Pancreas (tissue), 10 donors: ENCODE measurements at places on chromosomes 6 and 20.

- DNase-seq, result peak; percentile 55
Measured at GRCh38 chr6:167093922-167094432, 28.9 kb upstream of the CCR6 start.

DNA sequence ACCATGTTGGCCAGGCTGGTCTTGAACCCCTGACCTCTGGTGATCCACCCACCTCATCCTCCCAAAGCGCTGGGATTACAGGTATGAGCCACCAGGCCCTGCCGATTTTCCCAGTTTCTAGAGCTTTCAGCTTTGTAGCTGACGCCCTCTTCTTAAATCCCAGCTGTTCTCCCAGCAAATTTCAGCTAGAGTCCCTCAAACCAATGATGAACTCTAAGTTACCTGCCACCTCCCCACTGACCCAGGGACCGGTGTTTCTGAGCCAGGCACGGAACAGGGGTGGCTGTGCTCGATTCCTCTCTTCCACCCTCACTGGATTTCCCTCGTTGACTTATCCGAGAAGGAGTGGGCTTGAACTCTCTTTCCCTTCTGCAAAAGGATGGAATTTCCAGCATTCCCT lies 39.1 kb downstream of the SUN5 start:
- DNase-seq, result no peak

GRCh38 chr20:24632581-24632980 lies 163.2 kb downstream of the SYNDIG1 start:
- DNase-seq, result no peak

GRCh38 chr20:24458436-24458835 lies 11.0 kb upstream of the SYNDIG1 start:
- DNase-seq, result no peak

DNA sequence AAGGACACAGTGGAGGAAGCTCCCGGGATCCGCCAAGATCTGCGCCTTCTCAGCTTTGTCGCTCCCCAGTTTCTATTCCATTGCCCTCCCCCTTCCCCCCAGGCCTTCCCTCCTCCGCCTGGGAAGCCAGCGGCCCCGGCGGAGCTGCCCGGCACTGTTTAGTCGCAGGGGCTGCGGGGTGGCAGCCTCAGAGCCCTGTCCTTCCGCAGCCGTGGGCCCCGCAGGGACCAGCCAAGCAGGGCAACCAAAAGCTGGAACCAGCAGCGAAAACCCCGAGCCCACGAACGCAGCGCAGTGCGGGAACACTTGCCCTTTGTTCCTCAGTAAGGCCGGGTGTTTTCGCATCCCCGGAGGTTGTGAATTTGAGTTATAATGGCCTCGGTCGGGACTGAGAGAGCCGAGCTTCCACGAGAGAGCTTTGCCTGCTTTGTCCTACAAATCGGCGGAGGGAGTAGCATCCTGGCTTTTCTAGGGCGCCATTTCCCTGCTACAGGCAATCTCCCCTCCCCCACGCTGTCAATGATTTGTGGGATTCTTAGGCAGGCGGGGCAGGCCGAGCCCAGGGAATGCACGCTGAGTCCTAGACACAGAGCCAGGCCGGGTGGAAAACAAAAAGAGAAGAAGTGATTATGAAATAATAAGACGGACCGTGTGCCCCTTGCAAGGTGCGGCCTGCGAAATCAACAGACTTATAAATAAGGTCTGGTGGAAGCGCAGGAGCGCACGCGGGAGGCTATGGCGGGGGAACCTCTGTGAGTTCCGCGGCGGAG lies 4.0 kb upstream of the TUBB2B start:
- peak; percentile 91 for DNase-seq

DNA sequence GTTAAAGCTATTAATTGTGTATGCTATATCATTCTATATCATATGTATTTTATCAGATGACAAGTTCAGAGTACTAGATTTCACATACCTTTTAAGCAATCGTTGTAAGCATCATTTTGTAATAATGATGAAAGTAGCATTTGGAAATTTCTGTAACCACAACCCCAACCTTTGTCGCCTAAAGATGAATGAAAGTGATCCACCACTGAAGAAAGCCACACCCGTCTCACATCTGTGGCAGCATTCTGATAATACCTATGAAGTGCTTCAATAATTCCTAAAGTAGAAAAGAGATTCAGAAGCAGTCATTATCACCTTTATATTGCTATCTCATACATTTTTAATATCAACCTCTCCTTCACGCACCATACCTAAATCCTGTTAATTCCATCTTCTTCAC lies 16.6 kb downstream of the ZUP1 start:
- no peak for DNase-seq
